ENCODE measurements at places on chromosomes 1 and 21. TPM values are rescaled to one million over a fixed set of nuclear protein-coding genes. Genes with fewer than 3 reads are reported as not detected.
A peak's percentile ranks its signal among the peaks of the same experiment; 100 is the strongest.

- H3K36me3 ChIP-seq: no peaks in the 10 kb centered on the region
- H3K4me1 ChIP-seq: peaks cover 68% of the 10 kb centered on the region
- H3K27me3 ChIP-seq: no peaks in the 10 kb centered on the region
- peak overlapping the region; percentile 52 for H3K4me3 ChIP-seq
- H3K27ac ChIP-seq: peak overlapping the region; percentile 83
Measured at GRCh38 chr1:167602840-167603239, 27.2 kb upstream of the RCSD1 start.

DNA sequence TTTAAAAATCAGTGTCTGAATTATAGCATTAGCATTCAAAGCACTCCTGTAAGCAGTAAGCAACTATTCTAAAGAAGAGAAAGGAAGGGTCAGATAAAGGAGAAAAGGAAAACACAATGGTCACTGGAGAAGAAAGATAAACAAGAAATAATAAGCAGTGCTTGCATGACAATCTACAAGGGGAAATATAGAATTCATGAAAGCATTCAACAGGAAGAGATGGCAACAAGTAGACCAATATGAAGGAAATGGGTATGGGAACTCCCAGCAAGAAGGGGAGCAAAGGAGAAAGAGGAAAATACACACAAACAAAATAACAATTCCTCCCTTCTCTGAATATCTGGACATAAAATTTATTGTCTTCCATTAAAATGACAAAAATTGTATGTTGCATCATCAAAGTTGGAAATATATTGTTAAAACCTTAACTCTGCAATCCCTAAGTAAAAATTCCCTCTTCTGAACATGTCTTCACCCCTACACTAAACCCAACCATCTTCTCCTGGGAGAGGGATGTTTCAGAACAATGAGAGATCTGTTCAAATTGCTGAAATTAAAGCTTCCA, 206.3 kb upstream of the SAMSN1 start:
- H3K27ac ChIP-seq: no peak overlapping the region
- H3K27me3 ChIP-seq: no peaks in the 10 kb centered on the region
- DNase-seq: no peak
- no peaks in the 10 kb centered on the region for H3K4me1 ChIP-seq

- no peaks in the 10 kb centered on the region for H3K4me1 ChIP-seq
- H3K27me3 ChIP-seq: no peaks in the 10 kb centered on the region
- H3K36me3 ChIP-seq: no peaks in the 10 kb centered on the region
- no peak overlapping the region for H3K27ac ChIP-seq
Measured at GRCh38 chr1:200435200-200435780, 25.5 kb upstream of the ZNF281 start.

Gene POGK
- 10.6 TPM for polyA plus RNA-seq

Gene SNRPE
- 198 TPM for polyA plus RNA-seq

Gene LCE6A
- not detected for polyA plus RNA-seq

Gene CELSR2
- polyA plus RNA-seq: 0.03 TPM

- peak overlapping the region; percentile 32 for H3K4me3 ChIP-seq
- peaks cover 17% of the 10 kb centered on the region for H3K4me1 ChIP-seq
- H3K36me3 ChIP-seq: no peaks in the 10 kb centered on the region
- DNase-seq: no peak
- no peak overlapping the region for H3K27ac ChIP-seq
- H3K27me3 ChIP-seq: peaks cover 90% of the 10 kb centered on the region
Measured at GRCh38 chr1:119007339-119007669, 19.2 kb upstream of the TBX15 start.

- no peaks in the 10 kb centered on the region for H3K27me3 ChIP-seq
- H3K4me1 ChIP-seq: peaks cover 6% of the 10 kb centered on the region
- DNase-seq: no peak
Measured at GRCh38 chr1:91827459-91828321, 58.3 kb downstream of the TGFBR3 start.

Gene KCNN3
- polyA plus RNA-seq: not detected

- DNase-seq: no peak
- no peak overlapping the region for H3K4me3 ChIP-seq
- H3K4me1 ChIP-seq: no peaks in the 10 kb centered on the region
- no peak overlapping the region for H3K27ac ChIP-seq
- no peaks in the 10 kb centered on the region for H3K27me3 ChIP-seq
Measured at GRCh38 chr1:210024996-210025395, 87.0 kb downstream of the SYT14 start.

DNA sequence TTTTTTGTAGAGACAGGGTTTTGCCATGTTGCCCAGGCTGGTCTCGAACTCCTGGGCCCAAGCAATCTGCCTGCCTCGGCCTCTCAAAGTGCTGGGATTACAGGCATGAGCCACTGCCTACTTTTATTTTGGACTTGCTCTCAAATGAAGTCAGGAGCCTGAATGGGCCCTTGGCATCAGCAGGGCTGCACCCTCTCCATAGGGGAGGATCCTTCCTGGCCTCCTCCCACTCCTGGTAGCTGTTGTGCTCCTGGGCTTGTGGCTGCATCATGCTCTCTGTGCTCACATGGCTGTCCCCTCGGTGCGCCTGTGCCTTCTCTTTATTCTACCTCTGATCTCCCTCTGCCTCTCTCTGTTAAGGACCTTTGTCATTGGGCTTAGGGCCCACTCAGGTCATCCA, 46.4 kb upstream of the DISP3 start:
- no peak overlapping the region for H3K27ac ChIP-seq
- H3K36me3 ChIP-seq: no peaks in the 10 kb centered on the region
- no peak for DNase-seq
- H3K27me3 ChIP-seq: no peaks in the 10 kb centered on the region
- H3K4me3 ChIP-seq: no peak overlapping the region

Gene OR2L3
- polyA plus RNA-seq: not detected

- H3K36me3 ChIP-seq: peaks cover 2% of the 10 kb centered on the region
- no peak overlapping the region for H3K27ac ChIP-seq
- no peaks in the 10 kb centered on the region for H3K4me1 ChIP-seq
- H3K4me3 ChIP-seq: no peak overlapping the region
Measured at GRCh38 chr1:5881526-5882222, 110.6 kb downstream of the NPHP4 start.

- H3K27ac ChIP-seq: peak overlapping the region; percentile 78
- peak overlapping the region; percentile 63 for H3K4me3 ChIP-seq
- peaks cover 2% of the 10 kb centered on the region for H3K36me3 ChIP-seq
- peak; percentile 34 for DNase-seq
Measured at GRCh38 chr21:44300262-44300959, 558 bp downstream of the PFKL start.

DNA sequence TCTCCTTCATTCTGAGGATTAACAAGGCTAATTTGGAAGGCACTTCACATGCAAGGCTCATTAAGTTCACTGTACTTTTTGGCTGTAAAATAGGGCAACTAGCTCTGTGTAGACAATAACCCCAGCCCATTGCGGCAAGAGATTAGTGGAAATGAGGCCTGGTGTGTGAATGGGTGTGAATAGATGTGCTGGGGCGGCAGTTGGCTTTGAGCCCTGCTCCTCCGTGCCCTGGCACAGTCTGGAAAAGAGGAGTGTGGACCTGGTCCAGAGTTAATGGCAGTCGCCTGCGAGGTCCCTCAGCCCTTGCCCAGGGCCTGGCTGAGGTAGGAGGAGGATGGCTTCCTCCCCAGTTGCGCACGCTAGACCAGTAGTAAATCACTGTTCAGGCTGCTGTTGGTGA, 4.8 kb downstream of the KISS1 start:
- DNase-seq: no peak
- H3K36me3 ChIP-seq: no peaks in the 10 kb centered on the region
- H3K27me3 ChIP-seq: peaks cover 46% of the 10 kb centered on the region
- peaks cover 12% of the 10 kb centered on the region for H3K4me1 ChIP-seq
- H3K4me3 ChIP-seq: no peak overlapping the region

GRCh38 chr1:232562855-232563510, 67.0 kb downstream of the SIPA1L2 start:
- no peak overlapping the region for H3K27ac ChIP-seq
- H3K36me3 ChIP-seq: no peaks in the 10 kb centered on the region
- no peak for DNase-seq
- no peaks in the 10 kb centered on the region for H3K27me3 ChIP-seq
- no peaks in the 10 kb centered on the region for H3K4me1 ChIP-seq
- H3K4me3 ChIP-seq: no peak overlapping the region

Gene NOS1AP
- polyA plus RNA-seq: not detected

Gene LCE2B
- not detected for polyA plus RNA-seq

Gene GPR89A
- polyA plus RNA-seq: 8.1 TPM

DNA sequence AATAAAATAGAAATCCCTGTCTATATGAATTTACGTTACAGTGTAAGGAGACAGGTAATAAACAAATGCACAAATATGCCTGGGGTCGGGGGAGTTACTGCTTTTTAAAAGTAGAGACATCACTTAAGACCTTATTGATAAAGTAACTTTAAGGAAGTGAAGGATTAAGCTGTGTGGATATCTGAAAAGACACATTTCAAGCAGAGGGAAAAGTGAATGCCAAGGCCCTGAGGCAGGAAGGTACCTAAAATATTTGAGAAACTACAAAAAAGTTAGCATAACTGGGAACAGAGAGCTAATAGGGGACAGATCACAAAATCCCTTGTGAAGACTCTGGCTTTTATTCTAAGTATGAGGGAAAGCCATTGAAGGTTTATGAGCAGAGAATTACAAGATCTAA, 41.5 kb downstream of the TUT4 start:
- no peaks in the 10 kb centered on the region for H3K4me1 ChIP-seq
- DNase-seq: no peak
- no peak overlapping the region for H3K27ac ChIP-seq
- H3K27me3 ChIP-seq: no peaks in the 10 kb centered on the region
- H3K4me3 ChIP-seq: no peak overlapping the region
- peaks cover 11% of the 10 kb centered on the region for H3K36me3 ChIP-seq

GRCh38 chr1:54583871-54584270, 35.8 kb downstream of the ACOT11 start:
- H3K27me3 ChIP-seq: no peaks in the 10 kb centered on the region
- no peaks in the 10 kb centered on the region for H3K4me1 ChIP-seq
- no peak overlapping the region for H3K4me3 ChIP-seq

DNA sequence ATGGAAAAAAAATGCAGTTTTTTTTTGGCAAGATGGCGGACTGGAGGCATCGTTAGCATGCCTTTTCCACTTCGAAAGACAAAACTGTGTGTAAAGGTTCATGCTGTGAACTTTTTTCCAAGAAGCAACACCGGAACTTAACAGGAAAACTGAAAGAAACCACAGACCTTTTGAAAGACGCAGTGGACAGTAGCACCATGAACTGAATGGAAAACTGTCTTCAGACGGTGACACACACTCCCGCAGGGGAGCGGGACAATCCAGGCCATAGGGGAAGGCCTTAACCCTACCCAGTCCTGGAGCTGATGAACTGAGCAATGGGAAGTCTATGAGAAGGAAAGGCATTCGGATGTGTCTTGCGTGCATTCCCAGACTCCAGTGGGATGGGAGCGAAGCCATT, 54.9 kb downstream of the NEK7 start:
- H3K4me1 ChIP-seq: no peaks in the 10 kb centered on the region
- no peak overlapping the region for H3K27ac ChIP-seq
- no peak for DNase-seq
- peaks cover 2% of the 10 kb centered on the region for H3K36me3 ChIP-seq

Gene PLPPR5
- not detected for polyA plus RNA-seq

Gene KPRP
- not detected for polyA plus RNA-seq

- H3K27ac ChIP-seq: no peak overlapping the region
- no peak for DNase-seq
- peaks cover 43% of the 10 kb centered on the region for H3K4me1 ChIP-seq
- H3K36me3 ChIP-seq: peaks cover 6% of the 10 kb centered on the region
- H3K4me3 ChIP-seq: no peak overlapping the region
- H3K27me3 ChIP-seq: peaks cover 33% of the 10 kb centered on the region
Measured at GRCh38 chr1:21285055-21285372, 5.2 kb downstream of the ECE1 start.

GRCh38 chr1:208054911-208055379, 144.0 kb upstream of the CD34 start:
- H3K4me3 ChIP-seq: no peak overlapping the region
- H3K4me1 ChIP-seq: no peaks in the 10 kb centered on the region
- H3K27ac ChIP-seq: no peak overlapping the region
- H3K27me3 ChIP-seq: no peaks in the 10 kb centered on the region

- no peaks in the 10 kb centered on the region for H3K27me3 ChIP-seq
- H3K27ac ChIP-seq: no peak overlapping the region
- H3K36me3 ChIP-seq: peaks cover 72% of the 10 kb centered on the region
Measured at GRCh38 chr1:52423771-52424170, 19.4 kb downstream of the PRPF38A start.

GRCh38 chr1:229769006-229769405, 143.0 kb downstream of the URB2 start:
- H3K4me1 ChIP-seq: no peaks in the 10 kb centered on the region
- H3K36me3 ChIP-seq: no peaks in the 10 kb centered on the region
- DNase-seq: no peak

- no peaks in the 10 kb centered on the region for H3K27me3 ChIP-seq
- H3K4me3 ChIP-seq: peak within 1 kb of the TSS; percentile 78
- peaks cover 3% of the 10 kb centered on the region for H3K36me3 ChIP-seq
Measured at GRCh38 chr1:6602669-6603237, at the start of gene KLHL21. TSS of gene KLHL21 (minus strand) at chr1:6602869. CDS start at chr1:6602817, 52 bp downstream.

- peak; percentile 21 for DNase-seq
- H3K27me3 ChIP-seq: no peaks in the 10 kb centered on the region
- no peak overlapping the region for H3K4me3 ChIP-seq
- no peaks in the 10 kb centered on the region for H3K4me1 ChIP-seq
- H3K36me3 ChIP-seq: no peaks in the 10 kb centered on the region
Measured at GRCh38 chr21:40143822-40144525, 276.7 kb downstream of the PCP4 start.

Gene LCE5A
- not detected for polyA plus RNA-seq

DNA sequence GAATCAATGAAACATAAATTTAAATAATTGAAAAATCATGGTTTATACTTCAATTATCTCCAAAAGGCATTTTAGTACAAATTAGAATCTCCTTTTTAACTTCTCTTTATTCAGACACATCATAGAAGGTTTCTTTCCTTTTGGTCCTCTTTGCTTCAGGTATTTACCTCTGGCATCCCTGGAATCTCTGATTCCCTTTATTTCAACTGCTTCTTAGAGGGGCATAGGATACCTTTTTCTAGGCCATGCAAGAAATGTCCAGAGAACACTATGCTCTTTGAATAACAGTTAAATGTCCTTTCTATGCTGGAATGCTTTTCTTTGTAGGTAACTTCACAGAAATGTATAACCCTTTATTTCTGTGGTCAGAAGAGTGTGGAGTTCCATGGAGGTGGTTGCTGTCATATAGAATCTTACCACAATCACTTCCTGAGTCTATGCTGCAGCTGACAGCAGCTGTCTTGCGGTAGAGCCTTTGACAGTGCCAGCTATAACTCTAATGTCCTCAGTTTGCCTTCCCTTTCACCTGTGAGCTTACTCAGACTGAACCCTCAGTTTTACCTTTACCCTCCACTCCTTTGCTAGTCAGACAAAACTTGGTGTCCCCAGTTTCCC, 8.6 kb downstream of the LAMC2 start:
- no peak for DNase-seq
- no peak overlapping the region for H3K27ac ChIP-seq
- no peaks in the 10 kb centered on the region for H3K36me3 ChIP-seq
- H3K4me3 ChIP-seq: no peak overlapping the region

Gene DPYD
- polyA plus RNA-seq: 171 TPM

- no peaks in the 10 kb centered on the region for H3K27me3 ChIP-seq
- H3K27ac ChIP-seq: no peak overlapping the region
- H3K36me3 ChIP-seq: no peaks in the 10 kb centered on the region
- H3K4me3 ChIP-seq: no peak overlapping the region
- no peak for DNase-seq
- no peaks in the 10 kb centered on the region for H3K4me1 ChIP-seq
Measured at GRCh38 chr21:34715985-34716596, 47.3 kb downstream of the CLIC6 start.

Gene RNU1-2
- not detected for polyA plus RNA-seq

Gene B3GALT2
- polyA plus RNA-seq: not detected

- no peaks in the 10 kb centered on the region for H3K36me3 ChIP-seq
- DNase-seq: no peak
- H3K27ac ChIP-seq: no peak overlapping the region
- no peak overlapping the region for H3K4me3 ChIP-seq
- H3K27me3 ChIP-seq: no peaks in the 10 kb centered on the region
- H3K4me1 ChIP-seq: no peaks in the 10 kb centered on the region
Measured at GRCh38 chr1:2452201-2452931, 23.7 kb upstream of the PLCH2 start.
